Activated gamma-delta T cell treated with anti-CD3 and anti-CD28 coated beads, Interleukin-2, amount 50 U/mL, for 16 hours (primary cell): ENCODE measurements at places on chromosomes 2 and 18.

DNA sequence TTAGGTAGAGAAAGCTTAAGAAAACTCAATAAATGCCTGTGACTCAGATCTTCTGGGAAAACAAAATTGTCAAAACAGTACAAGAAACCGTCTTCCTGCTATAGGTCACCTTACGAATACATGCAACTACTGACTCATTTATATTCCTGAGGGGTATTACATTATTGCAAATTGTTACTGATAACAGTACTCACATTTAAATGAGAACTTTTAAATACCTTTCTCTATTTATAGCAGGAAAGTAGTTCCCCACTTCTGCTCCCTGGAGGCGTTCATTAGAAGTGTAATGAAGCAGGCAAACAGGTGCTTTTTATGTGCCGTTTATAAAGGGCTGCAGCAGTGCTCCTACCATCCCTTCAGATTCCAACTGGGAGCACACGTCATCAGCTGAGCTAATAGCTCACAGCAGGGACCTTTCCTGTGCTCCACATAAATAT is 65.1 kb upstream of the RPRM start:
- DNase-seq = no peak

DNA sequence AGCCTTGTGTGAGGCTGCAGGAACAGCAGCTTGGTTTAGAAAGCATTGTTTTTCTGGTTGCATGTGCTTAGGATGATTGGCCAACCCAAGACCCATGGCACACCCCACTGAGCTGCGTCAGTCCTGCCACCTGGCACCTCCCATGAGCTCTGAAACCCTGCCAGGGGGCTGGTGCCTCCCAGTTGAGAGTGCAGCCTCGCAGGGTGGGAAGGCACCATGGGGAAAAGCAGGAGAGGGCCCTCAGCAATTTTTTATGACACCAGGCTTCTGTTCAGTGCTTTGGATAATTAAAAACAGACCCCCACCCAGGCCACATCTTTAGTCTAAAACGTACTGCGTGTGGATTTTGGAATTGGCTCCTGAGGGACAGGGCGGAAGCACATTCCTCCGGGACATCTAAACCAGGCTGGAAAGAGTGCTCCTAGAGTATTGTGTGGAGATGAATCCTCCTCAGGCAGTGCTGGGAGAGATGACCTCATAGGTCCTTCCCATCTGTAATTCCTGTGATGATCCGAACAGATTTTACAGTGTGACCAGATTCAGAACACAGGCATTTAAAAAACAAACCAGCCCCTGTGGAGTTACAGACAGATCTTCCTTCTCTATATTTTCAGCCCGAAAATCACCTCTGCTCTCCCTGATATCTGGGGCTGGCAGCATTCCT is 438.3 kb downstream of the ZNF521 start:
- no peak for DNase-seq

DNA sequence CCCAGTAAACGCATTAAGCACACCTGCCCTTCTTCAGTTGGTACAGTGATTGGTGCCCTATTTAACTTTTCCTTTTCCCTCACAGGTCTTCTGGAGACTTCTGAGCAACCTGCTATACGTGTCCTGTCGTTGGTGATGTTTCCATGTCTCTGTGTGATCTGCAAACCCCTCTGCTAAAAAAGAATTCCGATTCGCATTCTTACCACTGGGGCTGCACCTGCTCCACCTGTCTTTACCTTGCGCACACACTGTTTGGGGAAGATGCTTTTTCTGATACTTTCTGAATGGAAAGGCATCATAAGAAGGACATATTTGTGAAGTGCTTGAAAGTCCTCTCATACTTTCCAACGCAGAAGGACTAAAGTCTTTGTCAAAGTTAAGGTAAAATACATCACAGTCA is 323.9 kb upstream of the SOX11 start:
- DNase-seq = no peak

- DNase-seq = no peak
Measured at GRCh38 chr2:233418761-233419546, 64.7 kb downstream of the DGKD start.

- DNase-seq = no peak
Measured at GRCh38 chr2:51013079-51013932, 18.6 kb downstream of the NRXN1 start.

DNA sequence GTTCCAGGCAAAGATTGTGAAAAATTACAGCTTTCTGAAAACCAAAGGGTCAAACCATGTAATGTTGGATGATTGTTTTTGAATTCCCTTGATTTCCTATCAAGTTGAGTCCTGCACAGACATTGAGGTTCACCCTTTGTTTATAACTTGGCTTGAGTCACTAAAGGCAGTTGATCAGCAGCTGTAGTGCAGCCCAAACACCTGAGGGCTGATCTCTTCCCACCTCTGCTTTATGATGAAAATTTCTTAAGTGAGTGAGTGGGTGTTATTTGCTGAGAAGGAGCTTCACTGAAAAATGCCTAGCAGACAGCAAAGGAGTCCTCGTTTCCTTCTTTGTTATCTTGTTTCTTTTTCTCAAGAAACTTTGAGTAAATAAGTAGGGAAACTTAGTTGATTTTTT is 31.9 kb upstream of the BMPR2 start:
- DNase-seq = no peak

DNA sequence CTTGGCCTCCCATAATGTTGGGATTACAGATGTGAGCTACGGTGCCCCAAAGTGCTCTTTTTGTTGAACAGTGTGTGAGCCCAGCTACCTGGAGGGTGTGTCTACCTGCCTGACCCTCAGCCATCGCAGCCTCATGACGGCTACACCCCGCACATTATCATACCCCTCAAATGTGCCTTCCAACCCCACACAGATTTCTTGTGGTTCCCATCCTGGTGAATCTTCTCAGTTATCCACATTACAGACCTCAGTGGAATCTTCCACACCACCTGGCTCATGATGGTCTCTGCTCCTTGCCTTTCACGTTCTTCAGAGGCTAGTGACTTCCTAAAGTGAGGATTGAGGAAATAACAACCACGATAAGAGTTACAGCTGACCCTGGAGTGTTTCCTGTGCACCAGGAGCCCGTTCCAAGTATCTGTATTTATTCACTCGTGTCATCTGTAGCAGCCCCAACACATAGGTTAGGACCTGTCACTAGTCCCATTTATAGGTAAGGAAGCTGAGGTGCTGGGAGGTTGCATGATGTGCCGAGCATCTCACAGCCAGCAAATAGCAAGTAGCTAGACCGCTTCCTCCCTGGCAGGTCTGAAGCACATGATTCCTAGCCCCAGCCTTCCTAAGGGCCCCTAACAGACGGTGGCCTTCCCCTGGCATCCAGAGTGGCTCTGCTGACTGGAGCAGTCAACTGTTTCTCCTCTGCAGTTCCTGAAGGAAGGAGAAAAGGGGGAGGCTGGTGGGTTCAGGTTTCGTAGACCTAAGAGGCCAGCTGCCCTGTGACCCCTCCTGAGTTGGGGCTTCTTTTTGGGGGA is 47.3 kb downstream of the TCF7L1 start:
- DNase-seq = no peak

DNA sequence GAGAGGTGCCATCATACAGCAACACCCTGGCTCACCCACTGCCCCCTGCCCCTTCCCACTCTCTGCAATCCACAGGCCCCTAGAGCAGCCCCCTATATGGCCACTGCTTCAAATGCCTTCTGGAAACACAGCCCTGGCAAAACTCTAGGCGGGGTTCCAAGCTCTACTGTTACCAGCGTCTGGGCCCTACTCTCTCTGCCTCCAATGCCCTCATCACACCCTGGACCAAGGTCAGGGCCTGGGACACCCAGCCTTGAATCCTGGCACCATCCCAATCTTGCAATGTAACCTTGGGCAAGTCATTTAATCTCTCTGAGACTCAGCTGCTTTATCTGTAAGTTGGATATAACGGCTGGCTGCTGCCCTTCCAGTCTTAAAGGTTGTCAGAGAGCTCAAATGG is 39.2 kb upstream of the LOXHD1 start:
- DNase-seq = no peak

GRCh38 chr2:46420945-46421344 is 58.4 kb upstream of the TMEM247 start:
- no peak for DNase-seq
